ENCODE measurements at places on chromosomes 12 and 14. TPM values are rescaled to one million over a fixed set of nuclear protein-coding genes. Genes with fewer than 3 reads are reported as not detected.
A peak's percentile ranks its signal among the peaks of the same experiment; 100 is the strongest.

DNA sequence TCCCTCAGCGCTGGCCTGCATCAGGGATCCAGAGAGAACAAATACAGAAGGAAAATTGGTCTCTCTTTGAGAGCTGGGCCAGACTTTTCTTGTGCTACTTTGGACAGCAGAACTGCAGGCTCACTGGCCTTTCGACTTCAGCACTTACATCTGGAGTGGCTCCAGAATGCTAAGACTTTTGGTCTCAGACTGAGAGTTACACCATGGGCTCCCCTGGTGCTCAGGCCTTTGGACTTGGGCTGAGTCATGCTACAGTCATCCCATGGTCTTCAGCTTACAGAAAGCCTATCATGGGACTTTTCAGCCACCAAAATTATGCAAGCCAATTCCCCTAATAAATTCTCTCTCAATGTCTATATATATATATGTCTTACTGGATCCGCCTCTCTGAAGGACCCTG, 9.0 kb upstream of the CD163 start:
- no peak overlapping the region for H3K27ac ChIP-seq
- H3K27me3 ChIP-seq = no peaks in the 10 kb centered on the region
- no peak overlapping the region for H3K4me3 ChIP-seq
- no peaks in the 10 kb centered on the region for H3K36me3 ChIP-seq

Gene CD69
- 1,541 TPM for total RNA-seq

Gene HHIPL1
- total RNA-seq = not detected

DNA sequence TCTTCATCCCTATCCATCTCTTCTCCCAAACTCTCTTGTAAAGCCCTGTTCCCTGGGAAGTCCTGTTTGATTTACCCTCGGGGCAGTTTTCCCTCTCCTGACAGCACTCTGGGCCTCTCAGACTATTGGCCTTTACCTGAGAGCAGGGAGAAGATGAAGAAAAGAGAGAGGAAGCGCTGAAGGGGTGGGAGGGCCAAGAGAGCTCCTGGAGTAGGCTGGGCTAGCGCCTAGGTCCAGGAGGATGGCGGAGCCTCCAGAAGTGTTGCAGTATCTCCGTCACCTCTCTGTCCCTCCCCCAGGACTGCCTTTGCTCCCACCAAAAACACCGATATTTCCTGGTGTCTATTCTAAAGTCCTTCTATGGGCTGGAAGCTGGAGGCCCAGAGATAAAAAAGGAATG, 5.7 kb upstream of the IGFBP6 start:
- DNase-seq = no peak
- peaks cover 5% of the 10 kb centered on the region for H3K4me1 ChIP-seq
- no peak overlapping the region for H3K27ac ChIP-seq
- no peak overlapping the region for H3K4me3 ChIP-seq
- peaks cover under 1% of the 10 kb centered on the region for H3K27me3 ChIP-seq

Gene TBX5
- not detected for total RNA-seq

Gene ASPG
- not detected for total RNA-seq

- no peak overlapping the region for H3K4me3 ChIP-seq
- H3K4me1 ChIP-seq = no peaks in the 10 kb centered on the region
- no peak for DNase-seq
- H3K27ac ChIP-seq = no peak overlapping the region
These were observed 89.3 kb downstream of the NTN4 start for GRCh38 chr12:95701275-95701674.

DNA sequence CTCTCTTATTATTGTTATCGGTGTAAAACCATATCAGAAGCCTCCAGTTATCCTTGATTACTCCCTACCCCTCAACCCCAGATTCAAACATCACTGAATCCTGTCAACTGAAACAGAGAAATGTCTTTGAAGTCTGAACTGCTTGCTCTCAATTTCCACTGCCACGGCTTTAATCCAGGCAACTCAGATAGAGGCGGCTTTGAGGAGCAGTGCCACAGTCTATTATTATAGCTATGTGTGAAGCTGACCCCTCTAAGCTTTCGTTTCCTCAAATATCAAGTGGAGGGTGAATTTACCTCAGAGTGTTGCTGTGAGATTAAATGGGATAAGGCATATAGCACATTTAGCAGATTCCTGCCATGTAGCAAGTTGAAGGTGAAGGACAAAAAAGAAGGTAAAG, 49.0 kb upstream of the PDE3A start:
- no peaks in the 10 kb centered on the region for H3K36me3 ChIP-seq
- no peaks in the 10 kb centered on the region for H3K27me3 ChIP-seq
- H3K4me3 ChIP-seq = no peak overlapping the region
- DNase-seq = no peak

GRCh38 chr12:68530965-68531364, 79.7 kb upstream of the RAP1B start:
- DNase-seq = no peak
- no peak overlapping the region for H3K27ac ChIP-seq
- H3K4me3 ChIP-seq = no peak overlapping the region
- H3K27me3 ChIP-seq = no peaks in the 10 kb centered on the region
- no peaks in the 10 kb centered on the region for H3K36me3 ChIP-seq

Gene BCL2L14
- total RNA-seq = not detected

GRCh38 chr14:64719601-64720000, 15.4 kb downstream of the PLEKHG3 start:
- peaks cover 99% of the 10 kb centered on the region for H3K4me1 ChIP-seq
- no peak overlapping the region for H3K4me3 ChIP-seq
- H3K27ac ChIP-seq = peak overlapping the region; percentile 81
- DNase-seq = no peak
- no peaks in the 10 kb centered on the region for H3K27me3 ChIP-seq

GRCh38 chr12:32264961-32265360, 134.4 kb upstream of the FGD4 start:
- H3K4me1 ChIP-seq = no peaks in the 10 kb centered on the region
- no peaks in the 10 kb centered on the region for H3K36me3 ChIP-seq
- no peak overlapping the region for H3K4me3 ChIP-seq
- H3K27ac ChIP-seq = peak overlapping the region; percentile 58
- H3K27me3 ChIP-seq = no peaks in the 10 kb centered on the region

- H3K27ac ChIP-seq = no peak overlapping the region
- no peaks in the 10 kb centered on the region for H3K27me3 ChIP-seq
- H3K36me3 ChIP-seq = no peaks in the 10 kb centered on the region
- no peak for DNase-seq
- H3K4me1 ChIP-seq = no peaks in the 10 kb centered on the region
These were observed 962.5 kb downstream of the DIO2 start for GRCh38 chr14:79248771-79249170.

Gene HELB
- 29.2 TPM for total RNA-seq

Gene CCDC197
- not detected for total RNA-seq

GRCh38 chr14:89078021-89078795, 253.8 kb downstream of the TTC8 start:
- H3K36me3 ChIP-seq = no peaks in the 10 kb centered on the region
- H3K27me3 ChIP-seq = peaks cover 2% of the 10 kb centered on the region
- no peak overlapping the region for H3K4me3 ChIP-seq
- no peak for DNase-seq
- no peak overlapping the region for H3K27ac ChIP-seq

DNA sequence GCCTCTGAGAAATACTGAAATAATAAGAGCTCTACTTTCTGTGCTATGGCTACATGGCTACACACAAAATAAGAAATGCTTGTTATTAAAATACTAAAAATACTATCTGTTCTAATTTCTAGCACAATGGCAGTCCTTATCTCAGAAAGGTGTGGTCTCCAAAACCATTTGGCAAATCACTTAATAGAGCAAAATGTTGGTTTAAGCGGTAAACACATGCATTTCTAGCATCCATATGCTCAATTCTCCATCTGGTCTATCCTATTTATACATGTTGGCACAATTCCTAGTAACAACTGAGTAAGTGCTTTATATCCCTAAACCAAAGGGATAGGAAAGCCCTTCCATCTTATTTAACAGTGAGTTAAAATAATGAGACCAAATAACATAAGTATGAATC, 107.0 kb downstream of the PAPLN start:
- H3K27me3 ChIP-seq = no peaks in the 10 kb centered on the region
- no peaks in the 10 kb centered on the region for H3K4me1 ChIP-seq
- H3K27ac ChIP-seq = no peak overlapping the region
- no peak for DNase-seq

- H3K27ac ChIP-seq = peak overlapping the region; percentile 99
- H3K4me1 ChIP-seq = peaks cover 36% of the 10 kb centered on the region
- no peaks in the 10 kb centered on the region for H3K27me3 ChIP-seq
- H3K36me3 ChIP-seq = peaks cover 40% of the 10 kb centered on the region
- H3K4me3 ChIP-seq = peak overlapping the region; percentile 100
- no peak for DNase-seq
These were observed 1.2 kb downstream of the CDKN1B start for GRCh38 chr12:12718381-12718759.

- peaks cover 32% of the 10 kb centered on the region for H3K36me3 ChIP-seq
- no peaks in the 10 kb centered on the region for H3K27me3 ChIP-seq
- H3K4me3 ChIP-seq = no peak overlapping the region
- peaks cover 8% of the 10 kb centered on the region for H3K4me1 ChIP-seq
- no peak for DNase-seq
These were observed 76.8 kb downstream of the TESC start for GRCh38 chr12:117022465-117022864.

Data from natural killer cell (primary cell).